ENCODE measurements at places on chromosomes 13 and 19. TPM values are rescaled to one million over a fixed set of nuclear protein-coding genes. Genes with fewer than 3 reads are reported as not detected.
A peak's percentile ranks its signal among the peaks of the same experiment; 100 is the strongest.

FZR1 gene
- 107 TPM for total RNA-seq

IFNL1 gene
- total RNA-seq = not detected

USHBP1 gene
- total RNA-seq = not detected

ZNF790 gene
- total RNA-seq = not detected

WASF3 gene
- 0.75 TPM for total RNA-seq

RFX1 gene
- total RNA-seq = 7.3 TPM

KIR2DL4 gene
- not detected for total RNA-seq

TMEM145 gene
- total RNA-seq = not detected

POSTN gene
- total RNA-seq = 28.7 TPM

PTPRH gene
- 176 TPM for total RNA-seq

WDR88 gene
- not detected for total RNA-seq

FOXA3 gene
- total RNA-seq = 4.2 TPM

RNF225 gene
- not detected for total RNA-seq

KANK2 gene
- total RNA-seq = 156 TPM

HTR2A gene
- 0.16 TPM for total RNA-seq

- no peaks in the 10 kb centered on the region for H3K36me3 ChIP-seq
- no peak for DNase-seq
- H3K27me3 ChIP-seq = no peaks in the 10 kb centered on the region
Measured at GRCh38 chr13:38255600-38255999, 94.1 kb upstream of the UFM1 start.

DNA sequence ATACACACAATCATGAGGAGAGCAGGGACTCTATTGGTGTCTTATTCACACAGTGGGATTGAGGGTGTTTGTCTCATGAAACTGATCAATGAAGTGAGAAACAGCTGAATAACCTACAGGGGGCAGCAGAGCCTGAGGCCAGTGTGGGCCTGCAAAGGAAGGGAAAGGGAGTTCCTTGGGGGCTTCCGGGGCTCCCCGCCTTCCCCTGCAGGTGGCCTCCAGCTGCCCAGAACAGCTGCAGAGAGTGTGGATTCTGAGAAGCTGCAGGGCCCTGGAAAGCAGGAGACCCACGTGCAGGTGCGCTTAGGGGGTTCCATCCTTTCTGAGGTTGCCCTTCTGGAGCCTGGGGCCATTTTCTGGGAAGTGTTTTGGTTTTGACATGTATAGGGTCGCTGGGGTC, 20.1 kb downstream of the ZNF763 start:
- H3K27ac ChIP-seq = no peak overlapping the region
- H3K27me3 ChIP-seq = no peaks in the 10 kb centered on the region
- peaks cover 8% of the 10 kb centered on the region for H3K4me1 ChIP-seq
- peaks cover 2% of the 10 kb centered on the region for H3K36me3 ChIP-seq

- no peaks in the 10 kb centered on the region for H3K27me3 ChIP-seq
- H3K27ac ChIP-seq = no peak overlapping the region
- DNase-seq = no peak
- H3K4me3 ChIP-seq = peak overlapping the region; percentile 97
- H3K36me3 ChIP-seq = peaks cover 31% of the 10 kb centered on the region
Measured at GRCh38 chr19:57282011-57282643, 1.8 kb downstream of the ZNF460 start.

- no peaks in the 10 kb centered on the region for H3K4me1 ChIP-seq
- no peak overlapping the region for H3K27ac ChIP-seq
- no peaks in the 10 kb centered on the region for H3K27me3 ChIP-seq
- H3K4me3 ChIP-seq = no peak overlapping the region
Measured at GRCh38 chr13:81458170-81458569, 1117.2 kb upstream of the SPRY2 start.

DNA sequence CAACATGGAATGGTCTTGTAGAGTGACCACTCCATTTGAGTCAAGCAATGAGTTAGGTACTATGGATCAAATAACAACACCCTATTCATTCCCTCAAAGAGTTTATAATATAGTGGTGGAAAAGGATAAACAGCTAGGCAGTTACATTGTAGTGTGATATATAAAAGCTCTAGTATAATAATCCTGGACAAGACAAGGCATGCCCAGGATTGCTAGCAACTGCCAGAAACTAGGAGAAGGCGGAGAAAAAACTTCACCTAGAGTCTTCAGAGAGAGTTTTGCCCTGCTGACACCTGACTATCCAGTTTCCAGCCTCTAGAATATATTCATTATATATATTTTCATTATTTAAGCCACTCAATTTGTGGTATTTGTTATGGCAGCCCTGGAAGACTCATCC, 530.6 kb downstream of the KLF12 start:
- no peaks in the 10 kb centered on the region for H3K4me1 ChIP-seq
- no peaks in the 10 kb centered on the region for H3K36me3 ChIP-seq
- no peaks in the 10 kb centered on the region for H3K27me3 ChIP-seq
- no peak overlapping the region for H3K4me3 ChIP-seq
- DNase-seq = no peak

- no peaks in the 10 kb centered on the region for H3K36me3 ChIP-seq
- H3K4me1 ChIP-seq = no peaks in the 10 kb centered on the region
- no peak overlapping the region for H3K27ac ChIP-seq
- DNase-seq = no peak
- H3K27me3 ChIP-seq = no peaks in the 10 kb centered on the region
Measured at GRCh38 chr19:7280940-7281666, 13.1 kb downstream of the INSR start.

GRCh38 chr13:39859898-39860297, 204.4 kb downstream of the COG6 start:
- H3K27ac ChIP-seq = no peak overlapping the region
- no peak overlapping the region for H3K4me3 ChIP-seq
- no peak for DNase-seq
- H3K4me1 ChIP-seq = no peaks in the 10 kb centered on the region
- no peaks in the 10 kb centered on the region for H3K27me3 ChIP-seq
- H3K36me3 ChIP-seq = no peaks in the 10 kb centered on the region

DNA sequence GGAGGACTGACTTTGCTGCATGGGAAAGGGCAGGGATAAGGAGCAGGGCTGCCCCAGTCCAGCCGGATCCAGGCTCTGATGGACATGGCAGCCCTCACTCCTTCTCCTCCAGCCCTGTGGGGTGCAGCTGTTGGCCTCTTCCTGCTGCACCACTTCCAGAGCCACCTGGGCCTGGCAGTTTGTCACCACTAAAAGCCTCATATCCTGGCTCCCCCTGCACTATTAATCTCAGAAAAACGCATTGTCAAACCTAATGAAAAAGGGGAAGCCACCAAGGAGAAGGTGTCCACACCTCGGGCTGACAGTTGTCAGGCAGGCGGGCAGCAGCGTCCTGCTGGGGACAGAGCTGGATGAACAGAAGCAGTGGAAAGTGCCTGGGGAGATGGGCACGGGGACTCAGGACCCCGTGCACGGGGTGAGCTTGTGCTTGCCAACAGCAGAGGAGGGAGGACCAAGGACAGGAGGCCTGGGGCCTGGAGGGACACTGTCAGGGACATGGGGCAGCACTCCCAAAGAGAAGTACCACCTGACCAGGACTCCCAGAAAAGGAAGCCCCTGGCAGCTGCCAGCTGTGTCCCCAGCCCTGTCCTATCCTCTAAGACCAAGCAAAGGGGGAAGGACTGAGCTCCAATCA, 151.1 kb upstream of the TSHZ3 start:
- H3K36me3 ChIP-seq = no peaks in the 10 kb centered on the region
- H3K4me1 ChIP-seq = no peaks in the 10 kb centered on the region
- H3K27ac ChIP-seq = no peak overlapping the region
- DNase-seq = no peak
- H3K27me3 ChIP-seq = no peaks in the 10 kb centered on the region

- no peak for DNase-seq
- H3K36me3 ChIP-seq = no peaks in the 10 kb centered on the region
- H3K27me3 ChIP-seq = no peaks in the 10 kb centered on the region
Measured at GRCh38 chr13:99085139-99085807, 107.4 kb upstream of the DOCK9 start.

GRCh38 chr19:18875726-18876125, 20.2 kb downstream of the CERS1 start:
- H3K4me3 ChIP-seq = no peak overlapping the region
- no peak for DNase-seq
- no peak overlapping the region for H3K27ac ChIP-seq
- peaks cover 6% of the 10 kb centered on the region for H3K4me1 ChIP-seq

GRCh38 chr19:18161636-18162002, 8.7 kb downstream of the PIK3R2 start:
- H3K4me3 ChIP-seq = peak overlapping the region; percentile 42
- DNase-seq = no peak
- no peak overlapping the region for H3K27ac ChIP-seq
- H3K36me3 ChIP-seq = no peaks in the 10 kb centered on the region
- no peaks in the 10 kb centered on the region for H3K27me3 ChIP-seq

DNA sequence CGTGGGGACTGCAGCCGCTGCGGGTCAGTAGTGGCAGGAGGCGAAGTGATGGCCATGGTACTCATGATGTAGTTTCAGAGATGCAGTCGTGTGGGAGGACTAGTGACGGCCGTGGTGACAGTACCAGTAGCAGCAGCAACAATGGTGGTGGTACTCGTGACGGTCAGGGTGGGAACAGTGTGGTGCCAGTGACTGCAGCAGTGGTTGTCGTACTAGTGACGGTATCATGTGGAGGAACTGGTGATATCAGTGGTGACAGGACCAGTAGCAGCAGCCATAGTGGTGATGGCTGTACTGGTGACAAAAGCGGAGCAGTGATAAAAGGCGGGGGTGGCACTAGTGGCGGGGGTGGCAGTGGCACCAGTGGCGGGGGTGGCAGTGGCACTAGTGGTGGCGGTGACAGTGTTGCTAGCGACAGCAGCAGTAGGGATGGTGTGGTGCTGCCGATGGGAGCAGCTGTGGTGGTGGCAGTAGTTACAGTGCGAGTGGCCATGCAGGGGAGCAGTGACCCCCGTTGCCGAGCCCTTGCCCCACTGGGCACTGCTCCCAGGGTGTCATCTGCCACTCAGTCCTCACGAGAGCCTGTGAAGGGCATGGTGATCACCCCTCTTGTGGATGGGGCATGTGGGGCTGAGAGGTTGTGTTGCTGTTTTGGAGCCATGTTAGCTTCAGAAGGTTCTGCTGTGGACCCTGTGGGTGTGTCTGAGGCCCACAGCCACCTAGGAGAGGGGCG, 22.7 kb downstream of the ADPRHL1 start:
- H3K4me3 ChIP-seq = no peak overlapping the region
- no peaks in the 10 kb centered on the region for H3K4me1 ChIP-seq
- H3K27me3 ChIP-seq = no peaks in the 10 kb centered on the region

- no peaks in the 10 kb centered on the region for H3K4me1 ChIP-seq
- peaks cover 77% of the 10 kb centered on the region for H3K27me3 ChIP-seq
- H3K27ac ChIP-seq = no peak within 1 kb of the TSS
- DNase-seq = no peak
- no peaks in the 10 kb centered on the region for H3K36me3 ChIP-seq
Measured at GRCh38 chr13:52848455-52849195, at the start of gene PCDH8. TSS of gene PCDH8 (minus strand) at chr13:52848640. CDS start at chr13:52848436, 204 bp downstream.

GRCh38 chr19:10318807-10319682, 3.2 kb upstream of the FDX2 start:
- no peak overlapping the region for H3K27ac ChIP-seq
- no peak for DNase-seq
- no peaks in the 10 kb centered on the region for H3K27me3 ChIP-seq
- no peaks in the 10 kb centered on the region for H3K36me3 ChIP-seq
- no peak overlapping the region for H3K4me3 ChIP-seq

DNA sequence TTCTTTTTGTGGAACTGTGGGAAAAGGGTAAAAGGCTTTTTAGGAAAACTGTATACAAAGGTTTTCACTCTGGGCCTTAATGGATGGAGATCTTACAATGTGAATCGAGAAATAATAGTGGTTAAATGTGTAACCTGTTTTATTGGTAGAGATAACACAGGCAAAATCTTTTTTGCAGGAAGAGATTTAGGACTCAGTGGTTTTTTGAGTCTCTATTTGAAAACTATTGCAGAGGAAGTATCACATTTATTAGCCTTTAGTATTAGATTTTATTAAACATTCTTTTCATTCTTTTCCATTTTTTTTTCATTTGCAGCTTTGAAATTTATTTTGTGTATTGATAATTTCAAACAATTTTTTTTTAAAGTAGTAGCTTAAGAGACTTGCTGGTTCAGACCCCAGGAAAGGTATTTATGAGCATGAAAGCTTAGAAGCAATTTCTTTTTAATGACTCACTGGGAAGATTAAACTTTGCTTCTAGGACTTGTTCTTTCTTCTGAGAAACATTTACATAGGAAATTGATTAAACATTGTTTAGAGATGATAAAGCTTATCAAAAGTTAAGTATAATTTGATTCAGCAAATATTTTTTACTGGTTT, 10.5 kb downstream of the KLF5 start:
- no peak overlapping the region for H3K4me3 ChIP-seq
- no peak for DNase-seq
- H3K4me1 ChIP-seq = peaks cover 31% of the 10 kb centered on the region
- peak overlapping the region; percentile 91 for H3K27ac ChIP-seq

GRCh38 chr13:51823863-51824262, 19.9 kb upstream of the DHRS12 start:
- no peak for DNase-seq
- H3K4me3 ChIP-seq = no peak overlapping the region
- no peaks in the 10 kb centered on the region for H3K27me3 ChIP-seq
- H3K4me1 ChIP-seq = no peaks in the 10 kb centered on the region

- H3K36me3 ChIP-seq = no peaks in the 10 kb centered on the region
- H3K27me3 ChIP-seq = no peaks in the 10 kb centered on the region
- no peak overlapping the region for H3K27ac ChIP-seq
- H3K4me3 ChIP-seq = no peak overlapping the region
- peaks cover 5% of the 10 kb centered on the region for H3K4me1 ChIP-seq
Measured at GRCh38 chr19:11495481-11495880, 10.2 kb downstream of the ZNF653 start.

DNA sequence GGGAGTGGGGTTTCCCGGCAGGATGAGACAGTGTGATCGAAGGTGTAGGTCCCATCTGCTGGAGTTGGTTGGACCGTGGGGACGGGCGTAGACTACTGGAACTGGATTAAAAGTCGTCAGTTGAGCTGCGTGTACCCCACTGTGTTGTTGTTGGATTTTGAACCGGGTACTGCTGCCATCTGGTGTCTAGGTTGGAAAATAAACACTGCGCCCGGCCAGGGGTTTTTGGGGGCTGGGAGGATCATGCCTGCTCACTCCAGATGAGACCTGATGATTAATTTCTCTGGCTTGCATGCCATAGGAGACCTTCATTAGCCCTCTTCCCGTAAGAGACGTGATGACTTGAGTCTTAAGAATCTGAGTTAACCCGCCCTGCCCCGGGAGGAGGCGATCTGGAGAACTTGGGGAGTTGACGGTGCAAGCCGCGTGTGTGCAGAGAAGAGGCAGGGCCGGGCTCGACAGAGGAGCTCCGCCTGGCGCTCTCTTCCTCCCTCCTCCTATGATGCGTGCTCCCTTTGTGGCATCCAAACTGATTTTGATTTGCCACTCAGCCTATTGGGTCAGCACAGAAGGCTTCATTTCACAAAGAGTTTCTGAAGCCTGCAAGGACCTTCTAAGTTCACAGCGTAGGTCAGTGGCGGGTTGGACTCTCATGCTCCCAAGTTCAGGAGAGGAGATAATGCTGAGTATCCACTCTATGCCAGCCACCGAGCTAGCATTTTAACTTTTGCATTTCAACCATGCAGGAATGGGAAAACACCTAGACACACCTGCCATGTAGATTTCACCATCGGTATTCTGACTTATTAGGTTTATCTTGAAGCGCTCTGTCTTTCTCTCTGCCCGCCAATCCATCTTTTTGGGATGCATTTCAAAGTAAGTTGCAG, 2.7 kb downstream of the UHRF1 start:
- peak; percentile 64 for DNase-seq
- H3K4me1 ChIP-seq = peaks cover 40% of the 10 kb centered on the region
- H3K4me3 ChIP-seq = no peak overlapping the region
- no peaks in the 10 kb centered on the region for H3K36me3 ChIP-seq

GRCh38 chr19:45322311-45322710, 364 bp downstream of the CKM start:
- peak overlapping the region; percentile 42 for H3K27ac ChIP-seq
- H3K4me3 ChIP-seq = no peak overlapping the region
- H3K27me3 ChIP-seq = peaks cover 41% of the 10 kb centered on the region
- DNase-seq = no peak
- no peaks in the 10 kb centered on the region for H3K36me3 ChIP-seq
- peaks cover 11% of the 10 kb centered on the region for H3K4me1 ChIP-seq

Data from transverse colon (tissue), 4 donors.